ENCODE measurements at places on chromosomes 16 and 17.

DNA sequence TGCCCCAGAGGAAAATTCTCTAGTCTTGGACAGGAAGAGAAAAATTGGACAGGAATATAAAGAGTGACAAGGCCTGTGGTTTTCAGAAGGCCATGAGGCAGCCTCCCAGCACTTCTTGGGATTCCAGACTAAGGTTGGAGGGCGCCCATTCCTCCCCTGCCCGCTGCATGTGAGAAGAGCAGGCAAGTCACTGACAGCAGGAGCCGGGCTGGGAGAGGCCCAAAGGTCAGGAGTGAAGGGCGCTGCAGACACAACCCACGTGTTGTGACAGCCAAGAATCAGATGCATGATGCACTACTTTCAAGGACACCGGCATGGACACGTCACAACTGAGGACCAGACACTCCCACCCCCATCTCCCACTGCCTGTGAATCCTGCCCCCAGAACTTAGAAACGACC is 256.7 kb downstream of the CBLN1 start:
- DNase-seq = no peak

DNA sequence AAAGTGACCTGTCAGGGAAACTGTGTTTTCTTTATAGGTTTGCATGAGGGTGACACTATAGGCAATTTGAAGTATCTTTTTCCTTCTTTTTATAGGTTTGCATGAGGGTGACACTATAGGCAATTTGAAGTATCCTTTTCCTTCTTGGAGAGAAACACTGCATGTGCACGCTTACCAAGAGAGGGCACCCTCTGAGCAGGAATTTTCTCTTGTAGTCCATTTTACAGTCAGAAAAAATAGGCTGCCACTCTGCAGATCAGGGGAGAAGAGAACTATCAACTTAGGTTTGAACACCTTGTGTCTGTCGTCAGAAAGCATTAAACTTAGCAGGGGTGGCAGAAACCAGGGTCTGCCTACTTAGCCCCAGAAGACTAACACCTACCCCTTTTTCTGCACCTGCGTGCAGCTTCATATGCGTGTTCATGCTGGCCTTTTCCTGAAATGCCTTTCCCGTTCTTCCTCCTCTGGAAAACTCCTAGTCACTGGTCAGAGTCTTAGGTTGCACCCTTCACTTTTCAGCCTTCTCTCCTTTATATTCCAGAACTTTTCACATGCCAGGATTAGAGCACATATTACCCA is 16.4 kb upstream of the SMIM36 start:
- DNase-seq = peak; percentile 57

DNA sequence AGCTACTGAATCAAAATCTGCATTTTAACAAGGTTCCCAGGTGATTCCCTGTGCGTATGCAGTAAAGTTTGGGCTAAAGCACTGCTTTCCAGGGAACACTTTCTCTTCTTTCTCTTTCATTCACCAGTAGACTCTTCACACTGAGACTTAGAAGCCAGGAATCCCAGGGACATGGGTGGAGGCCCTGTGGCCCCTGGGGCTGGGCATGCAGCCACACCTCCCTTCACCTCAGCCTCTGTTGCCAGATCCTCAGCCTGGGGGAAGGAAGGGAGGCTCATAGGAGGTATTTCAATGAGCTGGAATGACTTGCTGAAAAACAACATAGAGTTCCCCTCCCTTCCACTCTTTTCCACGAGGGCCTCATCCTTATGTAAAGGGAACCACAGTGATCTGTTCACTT is 1.2 kb downstream of the G6PC3 start:
- no peak for DNase-seq

DNA sequence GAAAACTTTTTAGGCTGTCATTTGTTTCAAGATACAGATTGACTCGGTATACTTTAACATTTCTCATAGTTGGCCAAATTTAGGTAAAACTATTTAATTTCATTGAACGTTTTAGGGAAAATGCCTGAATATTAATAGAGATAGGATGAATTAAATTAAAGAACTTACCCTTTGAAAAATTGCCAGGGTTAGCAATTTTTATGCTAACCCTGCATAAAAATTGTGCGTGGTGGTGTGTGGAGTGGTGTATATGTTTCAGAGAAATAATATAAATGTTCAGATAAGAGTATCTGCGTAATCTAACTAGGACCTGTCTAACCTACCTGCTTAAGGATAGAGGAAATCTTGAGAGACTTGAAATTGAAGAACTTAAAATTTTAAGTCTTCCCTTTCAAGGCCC is 21.4 kb downstream of the NF1 start:
- no peak for DNase-seq

- no peak for DNase-seq
Observed at GRCh38 chr17:43584666-43585102, 38.5 kb upstream of the ETV4 start.

DNA sequence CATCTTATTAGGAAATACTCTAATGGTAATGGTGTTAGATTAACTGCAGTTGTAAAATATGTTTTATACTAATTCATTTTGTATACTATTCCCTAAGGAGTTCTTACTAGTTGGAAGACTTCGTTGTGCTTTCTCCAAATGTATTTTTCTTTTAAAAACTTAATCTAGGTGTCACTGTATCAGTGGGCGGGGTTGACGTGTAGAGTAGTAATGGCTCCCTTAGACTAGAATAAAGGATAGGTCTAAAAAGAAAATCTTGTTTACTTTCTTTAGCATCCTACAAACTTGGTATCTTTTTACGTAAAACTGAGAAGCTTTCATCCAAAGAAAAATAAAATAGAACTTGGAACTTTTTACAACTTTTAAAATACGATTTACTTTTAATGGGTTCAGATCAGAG is 55.0 kb upstream of the MRC2 start:
- DNase-seq = no peak

DNA sequence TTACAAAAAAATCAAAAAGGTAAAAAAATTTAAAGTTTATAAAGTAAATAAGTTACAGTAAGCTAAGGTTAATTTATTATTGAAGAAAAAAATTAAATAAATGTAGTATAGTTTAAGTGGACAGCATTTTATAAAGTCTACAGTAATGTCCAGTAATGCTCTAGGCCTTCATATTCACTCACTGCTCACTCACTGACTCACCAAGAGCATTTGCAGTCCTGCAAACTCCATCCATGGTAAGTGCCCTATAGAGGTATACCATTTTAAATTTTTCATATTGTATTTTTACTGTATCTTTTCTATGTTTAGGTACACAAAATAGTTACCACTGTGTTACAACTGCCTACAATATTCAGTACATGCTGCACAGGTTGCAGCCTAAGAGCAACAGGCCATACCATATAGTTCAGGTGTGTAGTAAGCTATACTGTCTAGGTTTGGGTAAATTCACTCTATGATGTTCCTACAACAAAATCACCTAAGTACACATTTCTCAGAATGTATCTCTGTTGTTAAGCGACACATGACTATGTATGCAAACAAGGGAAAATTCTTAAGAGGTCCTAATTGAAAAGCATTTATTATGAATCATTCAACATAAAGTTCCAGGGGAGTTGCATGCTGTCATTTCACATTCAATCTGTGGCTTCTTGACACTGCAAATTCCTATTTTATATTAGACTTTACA is 92.3 kb downstream of the SPAG9 start:
- no peak for DNase-seq

- peak; percentile 70 for DNase-seq
Observed at GRCh38 chr16:728131-728889, 1.4 kb downstream of the HAGHL start.

DNA sequence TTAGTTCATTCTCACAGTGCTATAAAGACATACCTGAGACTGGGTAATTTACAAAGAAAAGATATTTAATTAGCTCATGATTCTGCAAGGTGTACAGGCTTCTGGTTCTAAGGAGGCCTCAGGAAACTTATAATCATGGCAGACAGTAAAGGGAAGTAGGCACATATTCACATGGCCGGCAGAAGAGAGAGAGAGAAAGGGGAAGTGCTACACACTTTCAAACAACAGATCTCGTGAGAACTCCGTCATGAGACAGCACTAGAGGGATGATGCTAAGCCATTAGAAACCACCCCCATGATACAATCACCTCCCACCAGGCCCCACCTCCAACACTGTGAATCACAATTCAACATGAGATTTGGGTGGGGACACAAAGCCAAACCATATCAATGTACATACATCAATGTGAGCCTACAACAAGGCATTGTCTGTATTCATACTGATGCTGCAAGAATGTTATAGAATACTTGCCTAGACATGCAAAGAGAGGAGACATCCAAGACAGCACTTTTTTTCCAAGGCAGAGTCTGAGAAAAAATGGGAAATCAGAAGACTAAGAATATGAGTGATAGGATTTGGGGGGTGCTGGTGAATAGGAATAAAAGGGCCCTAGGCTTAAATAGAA is 114.8 kb upstream of the XYLT1 start:
- DNase-seq = no peak

- no peak for DNase-seq
Observed at GRCh38 chr16:50419116-50419515, 50.3 kb upstream of the BRD7 start.

DNA sequence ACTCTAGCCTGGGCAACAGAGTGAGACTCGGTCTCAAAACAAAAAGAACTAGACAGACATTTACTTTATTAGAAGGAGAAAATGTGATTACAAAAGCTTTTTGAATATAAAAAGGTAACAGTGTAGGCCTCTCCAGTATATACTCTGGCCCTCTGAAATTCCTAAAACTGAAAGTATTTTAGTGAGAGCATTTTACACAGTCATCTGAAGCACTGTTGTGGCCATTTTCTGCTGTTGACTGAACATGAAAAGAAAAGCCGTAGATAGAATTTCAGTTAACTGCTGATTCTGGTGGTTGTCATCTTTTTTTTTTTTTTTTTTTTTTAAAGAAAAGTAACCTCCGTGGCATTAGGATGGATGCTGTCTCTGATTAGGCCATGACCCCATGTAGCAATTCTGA is 15.6 kb downstream of the DUSP14 start:
- no peak for DNase-seq

GRCh38 chr17:33234233-33234632 is 58.9 kb downstream of the ASIC2 start:
- no peak for DNase-seq

DNA sequence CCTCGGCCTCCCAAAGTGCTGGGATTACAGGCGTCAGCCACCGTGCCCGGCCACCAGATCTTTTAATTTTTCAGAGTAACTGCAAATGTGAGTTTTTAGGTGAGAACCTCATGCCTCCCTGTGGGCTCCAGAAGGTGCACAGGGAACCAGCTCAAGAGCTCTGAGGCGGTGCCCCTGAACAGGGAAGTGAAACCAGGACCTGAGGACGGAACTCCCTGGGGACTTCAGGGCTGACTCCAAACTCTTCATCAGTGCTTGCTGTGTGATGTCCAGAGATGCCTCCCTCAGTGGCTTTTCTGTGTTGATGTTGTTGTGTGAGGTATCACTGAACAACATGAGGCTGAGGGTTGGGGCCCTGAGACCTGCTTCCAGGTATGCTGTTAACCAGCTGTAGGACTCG is 23.8 kb downstream of the SLC12A3 start:
- DNase-seq = no peak

DNA sequence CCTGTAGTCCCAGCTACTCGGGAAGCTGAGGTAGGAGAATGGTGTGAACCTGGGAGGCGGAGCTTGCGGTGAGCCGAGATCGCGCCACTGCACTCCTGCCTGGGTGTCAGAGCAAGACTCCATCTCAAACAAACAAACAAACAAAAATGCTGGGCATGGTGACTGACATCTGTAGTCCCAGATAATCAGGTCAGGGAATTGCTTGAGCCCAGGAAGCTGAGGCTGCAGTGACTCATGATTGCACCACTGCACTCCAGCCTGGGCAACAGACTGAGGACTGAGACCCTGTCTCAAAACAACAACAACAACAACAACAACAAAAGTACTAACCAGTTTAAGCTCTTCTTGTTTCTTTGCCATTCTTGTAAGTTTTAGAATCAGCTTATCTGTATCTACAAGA is 383.0 kb upstream of the PMFBP1 start:
- no peak for DNase-seq

- peak; percentile 47 for DNase-seq
Observed at GRCh38 chr16:57720142-57720575, 15.4 kb upstream of the KATNB1 start.

GRCh38 chr16:17050468-17050867 is 420.3 kb downstream of the XYLT1 start:
- no peak for DNase-seq

GRCh38 chr16:75225092-75225491 is 6.3 kb downstream of the CTRB1 start:
- no peak for DNase-seq

DNA sequence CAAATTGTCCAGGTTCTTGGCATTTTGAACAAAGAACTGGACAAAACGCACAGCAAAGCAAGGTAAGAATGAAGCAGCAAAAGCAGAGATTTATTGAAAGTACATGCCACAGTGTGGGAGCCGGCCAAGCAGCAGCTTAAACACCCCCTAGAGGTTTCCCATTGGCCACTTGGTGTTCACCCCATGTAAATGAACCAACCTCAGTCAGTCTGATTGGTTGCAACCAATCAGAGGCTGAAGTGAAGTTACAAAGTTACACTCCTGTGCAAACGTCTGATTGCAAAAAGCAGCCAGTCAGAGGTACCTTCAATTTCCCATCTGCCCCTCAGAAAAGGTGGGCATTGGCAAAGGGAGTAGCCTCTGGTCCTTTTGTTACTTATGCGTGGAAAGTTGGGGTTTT is 8.8 kb upstream of the ZNF263 start:
- DNase-seq = no peak

- no peak for DNase-seq
Observed at GRCh38 chr17:75743625-75744206, 21.3 kb downstream of the GALK1 start.

GRCh38 chr16:64478252-64478906 is 643.5 kb downstream of the CDH11 start:
- DNase-seq = peak; percentile 91

GRCh38 chr17:19672009-19672750 is 23.6 kb downstream of the ALDH3A2 start:
- no peak for DNase-seq

DNA sequence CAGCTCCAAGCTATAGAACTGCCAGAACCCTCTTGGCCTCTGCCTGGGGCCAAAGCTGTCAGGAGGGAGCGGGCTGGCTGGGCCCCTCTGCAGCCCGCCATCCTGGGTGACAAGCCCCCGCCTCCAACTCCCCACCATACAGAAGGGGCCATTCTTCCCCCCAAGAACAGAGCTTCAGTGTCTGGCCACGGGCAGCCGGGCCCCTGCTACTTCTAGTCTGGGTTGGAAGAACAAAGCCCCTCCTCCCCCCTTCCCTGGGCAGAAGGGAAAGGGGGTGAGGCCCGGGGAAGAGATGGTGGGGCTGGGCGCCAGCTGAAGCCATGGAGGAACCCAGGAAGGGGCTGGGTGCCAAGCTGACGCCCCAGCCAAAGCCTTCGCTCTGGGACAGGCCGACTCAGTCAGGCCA is 9.0 kb downstream of the NAT9 start:
- no peak for DNase-seq

DNA sequence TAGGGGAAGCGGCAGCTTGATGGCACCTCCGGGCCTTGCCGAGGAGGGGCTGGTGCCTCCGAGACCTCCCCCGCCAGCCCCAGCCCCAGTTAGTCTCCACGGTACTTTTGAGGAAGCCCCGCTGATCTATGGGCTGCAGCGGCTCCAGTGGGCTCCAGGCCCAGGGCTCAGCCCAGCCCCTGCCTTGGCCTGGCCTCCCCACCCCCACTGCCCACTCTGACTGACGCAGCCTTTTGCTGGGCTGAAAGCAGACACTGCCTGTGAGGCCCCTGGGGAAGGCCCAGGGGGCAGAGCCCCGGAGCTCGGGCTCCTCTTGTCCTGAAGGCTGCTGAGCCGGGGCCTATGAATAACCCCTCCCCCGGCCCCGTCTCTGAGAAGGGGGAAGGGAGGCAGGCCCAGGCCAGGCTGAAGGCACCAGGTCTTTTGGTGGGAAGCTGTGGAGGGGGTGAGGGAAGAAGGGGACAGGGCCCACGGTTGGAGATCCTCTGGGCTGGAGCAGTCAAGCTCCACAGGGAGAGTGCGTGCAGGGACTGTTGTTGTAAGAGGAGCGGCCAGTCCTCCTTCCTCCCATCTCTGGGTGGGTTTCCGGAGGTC is 7.5 kb upstream of the SMTNL2 start:
- DNase-seq = no peak

All from fibroblast of skin of scalp (primary cell).